SJCRH30 (cell line): ENCODE measurements at places on chromosomes 2 and 18. TPM values are rescaled to one million over a fixed set of nuclear protein-coding genes. Genes with fewer than 3 reads are reported as not detected.

Gene UGT1A3
- total RNA-seq, result not detected in 2 replicates

Gene IL1F10
- not detected in 2 replicates for total RNA-seq

Gene DOK6
- total RNA-seq, result 0.03 and 0.47 TPM in 2 replicates

Gene UNC80
- 6.0 and 7.2 TPM in 2 replicates for total RNA-seq

Gene ICA1L
- total RNA-seq, result 4.8 and 5.8 TPM in 2 replicates

Gene NOL4
- total RNA-seq, result 0.06 and 0.08 TPM in 2 replicates

Gene SIX2
- 48.3 and 51.9 TPM in 2 replicates for total RNA-seq

Gene IL36G
- not detected in 2 replicates for total RNA-seq

Gene FOXD4L1
- 0.43 and 1.0 TPM in 2 replicates for total RNA-seq

DNA sequence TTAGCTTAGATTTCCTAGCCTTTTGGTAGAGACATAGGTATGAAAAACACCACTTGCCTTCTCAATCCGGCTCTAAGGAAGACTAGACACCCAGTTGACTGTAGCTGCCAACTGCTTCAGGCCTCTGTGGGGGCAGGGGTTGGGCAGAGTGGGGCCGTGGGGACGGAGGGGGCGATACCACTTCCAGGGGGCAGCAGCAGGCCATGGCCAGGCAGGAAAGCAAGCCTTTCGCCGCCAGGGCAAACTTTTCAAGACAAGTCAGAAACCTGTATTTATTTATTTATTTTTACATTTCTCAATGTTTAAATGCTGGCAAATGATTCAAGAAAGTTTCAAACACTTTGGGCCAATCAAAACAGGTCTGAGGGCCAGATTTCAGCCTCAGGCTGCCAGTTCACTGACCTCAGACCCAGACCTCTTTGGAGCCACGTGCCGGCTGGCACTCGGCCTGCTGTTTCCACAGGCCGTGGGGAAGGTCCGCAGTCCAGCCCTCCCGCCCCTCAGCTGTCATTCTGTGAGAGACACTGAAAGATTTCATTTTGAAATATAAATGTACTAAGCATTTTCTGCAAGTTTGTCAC is 63.8 kb downstream of the MEX3C start:
- DNase-seq, result no peak

DNA sequence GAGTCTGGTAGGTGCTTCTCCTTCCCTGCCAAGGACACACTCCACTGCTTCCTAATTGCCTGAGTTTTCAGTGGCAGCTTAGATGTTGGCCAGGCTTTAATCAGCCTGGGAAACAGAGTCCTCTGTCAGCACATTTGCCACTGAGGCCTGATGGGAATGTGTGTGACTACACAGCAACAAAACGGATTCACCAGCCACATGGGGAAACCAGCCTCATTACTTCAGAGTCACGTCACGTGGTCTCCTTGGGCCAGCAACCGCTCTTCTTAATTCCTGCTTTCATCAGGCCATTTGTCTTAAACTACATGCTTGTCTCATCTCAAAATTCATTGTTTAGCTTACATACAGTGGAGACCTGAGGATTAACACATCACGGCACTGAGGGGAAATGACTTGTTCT is 93.9 kb upstream of the LTBP1 start:
- DNase-seq, result no peak

GRCh38 chr2:236395067-236395466 is 130.9 kb upstream of the ASB18 start:
- no peak for DNase-seq

DNA sequence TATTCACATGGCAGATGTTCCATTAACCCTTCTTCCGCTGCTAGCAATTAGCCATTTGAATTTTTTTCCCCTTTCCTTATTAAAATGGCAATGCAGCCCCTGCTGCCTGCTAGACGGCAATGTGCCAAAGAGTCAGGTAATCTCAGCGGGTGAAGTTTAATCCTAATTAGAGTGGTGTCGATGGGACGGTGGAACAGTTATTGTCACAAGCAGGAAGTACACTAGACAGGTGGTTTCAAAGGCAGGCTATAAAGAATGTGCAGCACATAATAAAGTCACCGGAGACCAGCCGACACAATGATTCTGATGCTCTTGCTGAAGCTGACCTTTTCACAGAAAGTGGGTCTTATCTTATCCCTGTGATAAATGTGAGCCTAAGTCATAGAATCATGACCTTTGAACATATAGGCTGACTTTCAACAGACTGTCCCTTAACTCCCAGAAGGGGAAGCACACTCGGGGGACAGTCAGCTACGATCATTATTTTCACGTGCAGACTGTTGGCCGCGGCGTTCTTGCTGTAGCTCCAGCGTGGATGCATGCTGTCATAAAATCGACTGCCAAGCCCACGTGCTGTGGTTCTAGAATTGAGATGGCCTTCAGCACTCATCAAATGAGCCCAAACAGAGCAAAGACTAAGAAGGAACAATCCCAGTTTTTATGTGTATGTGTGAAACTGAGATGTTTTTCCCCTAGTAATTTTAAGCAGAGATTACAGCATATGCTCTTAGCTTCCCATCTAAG is 926.2 kb upstream of the SOX11 start:
- DNase-seq, result no peak

DNA sequence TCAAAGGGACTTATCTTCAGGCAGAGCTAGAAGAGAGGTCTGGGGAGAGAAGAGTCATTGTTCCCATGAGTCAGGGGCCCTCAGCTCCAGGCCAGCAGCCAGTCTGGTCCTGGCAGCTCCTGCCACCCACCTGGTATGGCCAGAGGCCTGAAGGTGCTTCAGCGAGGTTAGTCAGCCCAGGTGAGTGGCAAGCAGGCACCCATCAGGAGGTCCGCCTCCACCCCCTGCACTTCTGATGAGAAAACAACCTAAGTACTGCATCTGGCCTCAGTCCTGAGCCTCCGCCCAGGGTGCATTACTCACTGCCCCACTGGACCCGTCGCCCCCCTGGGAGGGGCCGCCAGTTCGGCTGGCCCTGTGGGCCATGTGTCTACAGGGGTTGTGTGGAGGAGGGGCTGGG is 130.2 kb downstream of the INHBB start:
- no peak for DNase-seq

GRCh38 chr18:8133888-8134287 is 475.3 kb upstream of the RAB12 start:
- no peak for DNase-seq

- DNase-seq, result no peak
Observed at GRCh38 chr18:71995904-71996465, 548.2 kb downstream of the CBLN2 start.

- no peak for DNase-seq
Observed at GRCh38 chr2:72438364-72438763, 290.7 kb upstream of the CYP26B1 start.

DNA sequence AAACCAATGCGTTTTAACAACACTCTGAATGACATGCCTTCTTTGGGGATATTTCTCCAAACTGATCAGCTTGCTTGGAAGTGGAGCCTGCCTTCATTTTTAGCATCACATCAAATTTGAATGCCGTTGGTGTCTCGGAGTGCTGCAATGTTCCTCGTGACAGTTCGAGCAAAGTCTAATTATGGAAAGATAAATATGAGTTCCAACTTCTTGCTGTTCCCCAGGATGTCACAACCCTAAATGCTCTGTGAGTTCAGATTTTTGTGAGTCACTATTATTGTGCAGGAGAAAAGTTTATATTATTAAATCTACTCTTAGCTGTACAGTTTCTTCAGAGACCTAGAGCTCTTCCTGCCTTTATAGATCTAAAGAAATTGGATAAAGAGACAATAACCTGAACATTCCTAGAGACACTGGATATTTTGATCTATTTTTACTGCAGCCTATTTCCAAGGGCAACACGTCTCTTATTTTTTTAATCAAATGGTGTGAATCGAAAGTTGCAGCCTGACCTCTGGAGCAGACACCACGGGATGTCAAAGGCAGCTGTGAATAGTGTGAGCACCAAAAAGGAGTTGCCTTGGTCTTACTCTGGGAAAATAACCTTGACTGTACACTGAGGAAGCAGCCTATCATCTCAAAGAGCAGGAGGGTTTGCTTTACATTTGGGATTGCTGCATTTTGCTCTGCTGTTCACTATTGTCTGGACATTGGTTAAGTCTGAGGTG is 330.1 kb downstream of the TDRD15 start:
- DNase-seq, result no peak

- no peak for DNase-seq
Observed at GRCh38 chr18:74617486-74617885, 19.8 kb downstream of the ZNF407 start.

- no peak for DNase-seq
Observed at GRCh38 chr2:169344736-169345485, 17.4 kb downstream of the LRP2 start.

GRCh38 chr2:233638836-233639235 is 2.6 kb downstream of the UGT1A10 start:
- no peak for DNase-seq

DNA sequence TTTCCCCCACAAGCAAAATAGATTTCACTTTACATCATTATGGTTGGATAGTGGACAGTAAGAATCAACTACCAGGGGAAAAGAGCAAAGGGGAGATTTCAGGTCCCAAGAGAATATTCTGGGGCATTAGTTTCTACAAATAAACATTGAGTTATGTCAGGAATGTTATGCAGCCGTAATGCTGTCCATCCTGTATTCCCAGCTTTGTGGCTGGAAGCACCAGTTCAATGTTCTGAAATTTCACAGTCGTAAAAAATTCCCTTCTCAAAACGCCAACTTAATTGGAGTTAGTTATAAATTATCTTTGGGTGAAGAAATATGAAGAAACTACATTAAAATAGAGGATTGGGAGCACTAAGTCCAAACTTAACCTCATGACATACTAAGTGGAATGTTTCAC is 141.5 kb upstream of the FIGN start:
- peak; percentile 29 for DNase-seq

- no peak for DNase-seq
Observed at GRCh38 chr2:10235909-10236550, 66.7 kb upstream of the HPCAL1 start.

GRCh38 chr2:24926602-24927252 is 6.7 kb upstream of the ADCY3 start:
- peak; percentile 30 for DNase-seq

GRCh38 chr2:121826036-121826435 is 70.6 kb downstream of the TSN start:
- no peak for DNase-seq

- DNase-seq, result no peak
Observed at GRCh38 chr2:83842421-83842820, 616.7 kb downstream of the SUCLG1 start.

DNA sequence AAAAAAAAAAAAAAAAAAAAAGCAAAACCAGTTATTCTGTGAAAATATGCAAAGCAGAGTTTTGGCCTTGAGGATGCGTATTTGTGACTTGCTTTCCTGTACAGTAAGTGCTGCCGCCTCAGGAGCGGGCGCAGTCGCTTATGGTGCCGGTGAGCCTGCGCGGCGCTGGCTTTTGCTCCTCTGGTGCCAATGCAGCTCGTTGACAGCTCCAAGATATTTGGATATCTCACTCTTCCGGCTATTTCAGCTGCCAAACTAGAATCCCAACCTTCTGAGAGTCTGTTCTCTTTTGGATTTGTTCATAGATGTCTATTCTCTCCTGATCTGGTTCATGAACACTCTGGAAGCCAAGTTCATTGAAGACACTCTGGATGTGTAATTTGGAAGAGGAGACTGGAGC is 184.1 kb downstream of the AGAP1 start:
- DNase-seq, result no peak

DNA sequence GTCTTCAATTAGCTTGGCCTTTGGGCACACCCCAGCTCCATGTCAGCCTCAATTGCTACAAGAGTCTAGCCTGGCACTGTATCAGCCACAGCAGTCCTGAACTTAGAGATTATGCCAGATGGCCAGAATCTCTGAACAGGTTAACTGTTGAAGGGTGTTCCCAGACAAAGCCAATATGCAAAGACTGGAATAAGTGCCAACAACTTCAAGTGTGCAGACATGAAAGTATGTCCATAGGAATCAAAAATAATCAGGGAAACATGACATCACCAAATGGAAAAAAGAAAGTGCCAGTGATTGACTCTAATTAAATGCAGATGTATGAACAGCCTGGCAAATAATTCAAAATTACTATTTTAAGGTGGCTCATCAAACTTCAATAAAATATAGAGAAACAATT is 98.5 kb upstream of the DOCK10 start:
- DNase-seq, result no peak

GRCh38 chr2:121007490-121007853 is 271.8 kb downstream of the GLI2 start:
- DNase-seq, result no peak

DNA sequence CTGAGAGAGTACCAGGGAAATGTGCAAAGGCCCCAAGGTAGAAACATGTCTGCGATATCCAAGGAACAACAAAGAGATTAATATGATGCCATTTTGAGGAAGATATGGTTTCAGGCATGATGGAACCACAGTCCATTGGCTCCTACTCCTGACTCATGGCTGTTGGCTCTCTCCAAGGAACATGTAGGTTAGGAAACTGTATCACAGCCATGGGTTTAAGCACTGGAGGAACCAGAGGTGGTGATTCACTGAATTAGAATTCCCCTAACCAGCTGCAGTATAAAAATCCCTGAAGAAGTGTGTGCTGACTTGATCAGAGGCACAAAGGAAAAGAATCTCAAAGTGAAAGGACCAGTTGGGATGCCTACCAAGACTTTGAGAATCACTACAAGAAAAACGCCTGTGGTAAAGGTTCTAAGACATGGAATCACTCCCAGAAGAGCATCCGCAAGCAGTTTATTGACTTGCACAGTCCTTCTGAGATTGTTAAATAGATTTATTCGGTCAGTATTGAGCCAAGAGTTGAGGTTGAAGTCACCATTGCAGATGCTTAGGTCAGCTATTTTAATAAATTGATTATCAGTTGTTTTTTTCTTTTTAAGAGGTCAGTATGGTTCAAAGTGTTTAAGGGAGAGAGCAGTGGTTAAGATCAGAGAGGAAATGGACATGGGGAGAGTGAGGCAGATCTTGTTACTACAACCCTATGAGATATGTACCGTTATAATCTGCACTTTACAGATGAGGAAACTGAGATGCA is 110.7 kb upstream of the OTX1 start:
- DNase-seq, result peak; percentile 12

- no peak for DNase-seq
Observed at GRCh38 chr2:8357738-8358518, 323.9 kb upstream of the ID2 start.
